ENCODE measurements at places on chromosomes 3 and 15.
A peak's percentile ranks its signal among the peaks of the same experiment; 100 is the strongest.

DNA sequence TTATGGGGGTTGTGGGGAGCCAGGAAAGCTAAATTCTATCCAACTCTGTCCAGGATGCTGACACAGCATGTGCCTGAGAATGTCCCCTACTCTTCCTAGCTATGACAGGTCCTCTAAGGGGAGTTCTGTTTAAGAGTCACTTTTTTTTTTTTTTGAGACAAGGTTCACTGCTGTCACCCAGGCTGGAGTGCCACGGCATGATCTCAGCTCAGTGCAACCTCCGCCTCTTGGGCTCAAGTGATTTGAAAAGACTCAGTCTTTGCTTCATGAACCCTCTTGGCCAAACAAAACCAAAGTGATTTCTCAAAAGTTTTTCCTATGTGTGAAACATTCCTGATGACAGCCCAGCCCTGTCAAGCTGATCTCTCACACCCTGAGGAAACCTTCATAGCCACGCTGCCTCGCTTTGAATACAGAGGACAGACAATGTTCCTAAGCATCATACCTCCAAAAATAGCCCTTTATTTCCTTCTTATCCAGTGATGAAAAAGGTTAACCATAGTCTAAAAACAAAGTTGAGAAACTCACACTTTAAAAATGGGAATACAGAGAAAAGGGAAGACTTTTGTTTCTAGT, 105.5 kb upstream of the PROK2 start:
- DNase-seq = no peak

- no peak for DNase-seq
These were observed 181.2 kb downstream of the FOXP1 start for GRCh38 chr3:71402280-71402679.

GRCh38 chr3:129606636-129607390, at the start of gene PLXND1:
PLXND1 (minus strand) TSS chr3:129606676; CDS start chr3:129606639, 37 bp downstream.
- DNase-seq = peak; percentile 83

GRCh38 chr3:184186902-184187207, 856 bp downstream of the ABCF3 start:
- DNase-seq = no peak

GRCh38 chr3:13013994-13014754, 59.1 kb downstream of the IQSEC1 start:
- no peak for DNase-seq

GRCh38 chr3:112759210-112759609, 87.5 kb downstream of the CD200R1L start:
- DNase-seq = no peak
